Activated CD8-positive, alpha-beta T cell treated with anti-CD3 and anti-CD28 coated beads for 36 hours (primary cell): ENCODE measurements at places on chromosomes 3 and 15. TPM values are rescaled to one million over a fixed set of nuclear protein-coding genes. Genes with fewer than 3 reads are reported as not detected.

POPDC2 gene
- total RNA-seq, result 2.1 TPM

SI gene
- not detected for total RNA-seq

TPRG1 gene
- 3.0 TPM for total RNA-seq

KBTBD13 gene
- not detected for total RNA-seq

PLA2G4B gene
- 4.2 TPM for total RNA-seq

THRB gene
- not detected for total RNA-seq

GABRR3 gene
- not detected for total RNA-seq

NDUFAF3 gene
- total RNA-seq, result 90.7 TPM

HHLA2 gene
- total RNA-seq, result 1.7 TPM
